ENCODE measurements at places on chromosomes 12 and 14.

DNA sequence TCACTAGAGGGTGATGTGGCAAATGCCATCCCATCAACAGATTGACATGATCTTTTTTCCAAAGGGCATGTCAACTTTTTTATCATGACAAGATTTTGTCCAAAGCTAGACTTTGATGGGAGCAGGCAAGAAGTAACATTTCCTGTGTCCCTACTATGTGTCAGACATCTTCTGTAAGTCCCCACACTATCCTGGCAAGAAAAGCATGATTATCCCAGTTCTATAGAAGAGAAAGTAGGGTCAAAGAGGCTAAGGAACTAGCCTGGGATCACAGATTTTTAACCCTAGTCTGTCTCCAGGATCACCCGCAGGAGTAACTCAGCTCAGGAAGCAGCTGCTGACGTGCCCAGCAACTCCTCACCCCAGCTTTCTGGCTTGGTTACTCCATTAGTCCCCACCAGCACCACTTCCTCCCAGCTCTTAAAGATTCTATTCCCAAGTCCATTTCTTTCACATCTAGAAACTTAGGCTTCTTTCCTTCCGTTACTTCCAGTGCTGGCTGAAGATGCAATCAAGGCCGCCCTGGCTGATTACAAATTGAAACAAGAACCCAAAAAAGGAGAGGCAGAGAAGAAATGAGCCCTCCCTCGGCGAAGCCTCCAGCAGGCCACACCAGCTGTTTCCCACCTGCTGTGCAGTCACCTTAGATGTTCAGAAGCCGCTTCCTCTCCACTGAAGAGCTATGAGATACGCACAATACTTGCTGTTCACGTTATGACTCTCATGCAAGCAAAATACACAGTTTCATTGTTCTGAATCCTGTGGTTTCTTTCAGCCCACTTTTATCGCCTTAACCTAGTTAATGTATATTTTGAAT, 6.2 kb downstream of the ISCU start:
- DNase-seq: peak; percentile 30

DNA sequence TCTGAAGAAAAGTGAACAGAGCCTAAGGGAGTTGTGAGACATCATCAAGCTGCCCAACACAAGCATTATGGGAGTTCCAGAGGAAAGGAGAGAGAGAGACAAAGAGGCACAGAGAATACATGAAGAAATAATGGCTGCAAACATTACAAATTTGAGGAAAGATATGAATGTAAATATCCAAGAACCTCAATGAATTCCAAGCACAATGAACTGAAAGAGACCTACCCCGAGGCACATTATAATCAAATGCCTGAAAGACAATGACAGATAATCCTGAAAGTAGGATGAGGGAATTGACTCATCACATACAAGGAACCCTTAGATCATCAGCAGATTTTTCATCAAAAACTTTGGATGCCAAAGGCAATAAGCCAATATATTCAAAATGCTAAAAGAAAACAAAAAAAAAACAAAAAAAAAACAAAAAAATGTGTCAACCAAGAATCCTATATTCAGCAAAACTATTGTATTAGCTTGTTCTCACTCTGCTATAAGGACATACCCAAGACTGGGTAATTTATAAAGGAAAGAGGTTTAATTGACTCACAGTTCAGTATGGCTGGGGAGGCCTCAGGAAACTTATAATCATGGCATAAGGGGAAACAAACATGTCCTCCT, 37.8 kb downstream of the BCL2L14 start:
- DNase-seq: no peak

- DNase-seq: no peak
These were observed 12.3 kb downstream of the SH2B3 start for GRCh38 chr12:111417784-111418593.

DNA sequence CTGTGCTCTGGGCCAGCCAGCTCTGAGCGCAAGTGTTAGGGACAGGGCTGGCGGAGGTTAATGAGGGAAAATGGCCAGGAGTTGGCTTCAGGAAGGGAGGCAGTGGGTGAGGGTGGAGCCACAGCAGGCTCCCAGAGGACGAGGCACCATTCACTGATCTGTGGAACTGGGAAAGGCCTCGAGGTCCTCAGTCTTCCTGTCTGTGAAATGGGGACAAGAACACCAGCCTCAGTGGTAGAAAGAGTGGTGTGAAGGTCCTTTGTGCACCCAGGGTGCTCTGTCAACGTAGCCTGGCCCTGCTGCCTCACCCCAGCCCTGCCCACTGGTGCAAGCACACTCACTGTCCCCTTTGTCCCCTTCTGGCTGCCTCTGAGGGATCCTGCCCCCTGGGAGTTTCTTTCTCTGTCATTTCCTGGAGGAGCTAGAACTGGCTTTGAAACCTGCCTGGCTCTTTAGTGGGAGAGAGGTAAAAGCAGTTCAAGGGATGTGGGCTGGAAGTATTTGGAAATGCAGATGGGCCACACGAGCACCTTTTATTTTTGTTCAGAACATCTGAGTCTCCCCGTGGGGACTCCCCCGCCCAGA, 25.0 kb downstream of the SYNDIG1L start:
- no peak for DNase-seq

- no peak for DNase-seq
These were observed 249.2 kb upstream of the PWP1 start for GRCh38 chr12:107436376-107436775.

DNA sequence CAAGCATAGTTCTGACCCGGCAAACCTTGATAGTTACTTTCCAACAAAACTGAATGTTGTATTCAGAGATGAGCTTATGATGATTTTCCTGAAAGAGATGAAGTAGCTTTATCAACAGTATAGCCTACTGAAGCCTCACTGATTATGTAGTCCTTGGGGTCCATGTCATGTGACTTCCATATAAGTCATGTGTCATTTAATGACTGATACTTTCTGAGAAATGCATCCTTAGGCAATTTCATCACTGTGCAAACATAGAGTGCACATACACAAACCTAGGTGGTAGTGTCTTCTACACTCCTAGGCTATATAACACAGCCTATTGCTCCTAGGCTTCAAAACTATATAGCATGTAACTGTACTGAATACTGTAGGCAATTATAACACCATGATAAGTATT, 28.5 kb upstream of the TUBA1C start:
- DNase-seq: no peak

DNA sequence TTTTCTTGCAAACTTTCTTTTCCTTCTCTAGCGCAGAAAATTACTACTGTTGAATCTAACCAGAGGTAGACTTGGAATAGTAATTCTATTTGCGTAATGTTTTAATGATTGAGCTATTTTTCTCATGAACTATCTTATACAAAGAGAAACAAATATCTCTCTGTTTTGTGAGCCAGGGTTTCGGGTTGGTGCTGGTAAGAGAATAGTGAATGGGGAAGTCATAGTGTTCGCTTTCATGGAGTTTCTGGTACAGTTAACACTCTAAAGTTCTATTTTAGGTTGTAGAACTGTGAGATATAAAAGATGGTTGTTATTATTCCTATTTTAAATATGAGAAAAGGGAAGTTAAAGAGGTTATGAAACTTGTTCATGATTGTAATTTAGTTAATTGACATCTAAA, 6.6 kb downstream of the CLEC1B start:
- DNase-seq: no peak

DNA sequence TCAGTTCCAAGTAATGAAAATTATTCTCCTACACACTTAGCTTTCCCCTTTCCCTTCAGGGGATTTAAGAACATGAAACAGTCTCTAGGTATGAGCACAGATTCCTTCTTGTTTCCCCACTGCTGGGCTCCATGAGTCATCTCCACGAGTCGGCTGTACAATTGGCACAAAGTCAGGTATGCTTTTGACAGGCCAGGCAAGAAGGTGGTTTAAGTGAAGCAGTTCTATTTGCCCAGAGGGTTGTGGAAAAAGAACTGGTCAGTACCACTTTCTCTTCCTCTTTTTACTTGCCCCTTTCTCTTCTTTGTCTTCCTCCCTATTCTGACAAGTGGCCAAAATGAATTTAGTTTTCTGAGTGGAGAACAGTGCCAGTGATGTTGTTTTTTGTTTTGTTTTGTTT, 16.3 kb downstream of the DYNC1H1 start:
- DNase-seq: no peak

GRCh38 chr12:32877601-32878459, 18.7 kb downstream of the PKP2 start:
- DNase-seq: peak; percentile 20

GRCh38 chr14:64444984-64445845, 20.1 kb upstream of the AKAP5 start:
- DNase-seq: no peak

DNA sequence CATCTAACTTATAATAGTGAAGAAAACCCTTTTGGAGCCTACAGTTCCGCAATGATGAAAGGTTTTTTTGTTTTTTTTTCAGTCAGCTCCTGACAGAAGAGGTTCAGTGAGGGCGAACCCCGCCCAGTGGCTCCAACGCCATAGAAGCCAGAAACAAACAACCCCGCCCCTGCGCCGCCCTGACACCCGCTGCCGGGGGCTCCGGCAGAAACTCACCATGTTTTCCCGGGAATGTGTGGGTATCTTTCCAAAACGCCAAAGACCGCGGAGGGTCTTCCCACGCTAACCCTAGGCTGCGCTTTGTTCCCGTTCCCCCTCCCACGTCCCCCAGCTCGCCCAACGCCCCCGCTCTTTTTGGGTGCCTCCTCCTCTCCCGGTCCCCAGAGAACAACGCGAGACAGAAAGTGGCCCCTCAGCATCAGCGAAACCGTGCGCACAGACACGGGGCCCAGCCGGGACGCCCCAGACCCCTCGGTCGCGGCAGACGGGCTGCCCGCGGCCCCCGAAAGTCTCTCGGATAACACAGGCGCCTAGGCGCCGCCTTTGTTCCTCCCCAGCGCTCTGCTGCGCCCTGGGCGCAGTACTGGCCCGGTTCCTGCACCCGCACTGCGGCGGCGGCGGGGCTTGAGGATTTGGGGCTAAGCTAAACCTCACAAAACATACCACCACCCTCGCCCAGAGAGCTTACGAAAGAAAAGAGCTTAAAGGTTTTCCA, 522 bp downstream of the TUBA1A start:
- no peak for DNase-seq

GRCh38 chr12:65294641-65295262, 16.3 kb downstream of the MSRB3 start:
- DNase-seq: no peak

- DNase-seq: no peak
These were observed 40.3 kb upstream of the ANKS1B start for GRCh38 chr12:100024974-100025555.

DNA sequence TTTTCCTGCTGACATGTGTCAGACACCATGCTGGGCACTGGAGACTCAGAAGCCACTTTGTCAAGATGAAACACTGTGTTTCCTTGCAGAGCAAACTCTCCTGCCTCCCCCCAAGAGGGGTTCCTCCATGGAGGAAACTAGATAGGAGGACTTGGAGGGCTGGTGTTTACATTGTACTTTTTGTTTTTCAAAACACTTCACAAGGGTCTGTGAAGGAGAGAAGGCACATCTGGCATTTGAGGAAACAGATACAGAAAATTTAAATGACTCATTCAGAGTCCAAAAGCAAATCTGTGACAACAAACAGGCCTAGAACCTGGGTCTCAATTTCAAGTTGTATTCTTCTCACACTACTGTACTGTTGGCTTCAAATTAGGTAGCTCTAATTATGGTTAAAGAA, 6.7 kb upstream of the CDKL1 start:
- DNase-seq: no peak

DNA sequence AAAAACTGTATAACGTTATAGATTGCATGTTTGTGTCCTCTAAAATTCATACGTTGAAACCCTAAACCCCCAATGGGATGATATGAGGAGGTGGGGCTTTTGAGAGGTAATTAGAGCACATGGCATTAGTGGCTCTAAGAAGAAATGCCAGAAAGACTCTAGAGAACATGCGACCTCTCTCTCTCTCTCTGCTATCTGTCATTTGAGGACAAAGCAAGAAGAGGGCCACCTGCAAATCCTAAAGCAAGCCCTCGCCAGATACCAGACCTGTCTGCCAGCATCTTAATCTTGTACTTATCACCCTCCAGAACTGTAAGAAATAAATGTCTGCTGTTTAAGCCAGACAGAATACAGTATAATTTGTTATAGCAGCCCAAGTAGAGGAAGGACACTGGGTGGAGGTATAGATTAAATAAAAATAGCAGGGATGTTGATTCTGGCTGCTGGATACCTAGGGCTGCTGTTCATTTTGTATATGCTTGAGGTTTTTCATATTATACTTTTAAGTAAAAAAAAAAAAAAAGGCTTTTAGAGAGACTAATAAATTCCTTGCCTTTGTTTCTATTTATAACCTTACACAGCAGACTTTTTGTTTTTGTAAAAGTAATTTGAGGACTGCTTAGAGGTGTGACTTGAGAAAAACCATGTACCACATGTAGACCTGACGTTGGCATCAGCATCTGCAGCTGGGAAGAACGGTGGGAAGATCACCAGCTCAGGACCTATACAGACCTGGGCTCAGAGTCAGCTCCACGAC, 26.9 kb downstream of the MOK start:
- no peak for DNase-seq

- no peak for DNase-seq
These were observed 3.6 kb downstream of the OTUB2 start for GRCh38 chr14:94029671-94030203.

DNA sequence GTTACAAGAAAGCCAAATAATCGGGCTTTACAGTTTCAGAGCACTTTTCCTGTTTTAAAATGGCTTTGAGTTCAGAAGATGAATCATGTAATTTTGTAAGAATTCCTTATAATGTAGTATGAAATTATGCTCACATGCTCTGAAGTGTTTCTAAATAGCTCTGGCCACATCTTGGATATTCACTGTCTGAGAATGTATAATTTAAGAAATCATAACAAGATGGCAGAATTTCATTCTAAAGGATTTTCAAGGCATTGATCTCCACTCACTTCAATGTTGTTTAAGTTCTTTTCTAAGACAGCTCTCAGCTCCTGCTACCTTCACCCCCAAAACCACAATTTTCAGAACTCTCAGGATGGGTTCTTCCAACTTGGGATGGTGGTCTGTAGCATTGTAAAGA, 180.1 kb downstream of the DACT1 start:
- no peak for DNase-seq

GRCh38 chr14:104792101-104792884, 3.3 kb downstream of the AKT1 start:
- no peak for DNase-seq

GRCh38 chr14:86799244-86799647, 1193.7 kb downstream of the GALC start:
- no peak for DNase-seq

DNA sequence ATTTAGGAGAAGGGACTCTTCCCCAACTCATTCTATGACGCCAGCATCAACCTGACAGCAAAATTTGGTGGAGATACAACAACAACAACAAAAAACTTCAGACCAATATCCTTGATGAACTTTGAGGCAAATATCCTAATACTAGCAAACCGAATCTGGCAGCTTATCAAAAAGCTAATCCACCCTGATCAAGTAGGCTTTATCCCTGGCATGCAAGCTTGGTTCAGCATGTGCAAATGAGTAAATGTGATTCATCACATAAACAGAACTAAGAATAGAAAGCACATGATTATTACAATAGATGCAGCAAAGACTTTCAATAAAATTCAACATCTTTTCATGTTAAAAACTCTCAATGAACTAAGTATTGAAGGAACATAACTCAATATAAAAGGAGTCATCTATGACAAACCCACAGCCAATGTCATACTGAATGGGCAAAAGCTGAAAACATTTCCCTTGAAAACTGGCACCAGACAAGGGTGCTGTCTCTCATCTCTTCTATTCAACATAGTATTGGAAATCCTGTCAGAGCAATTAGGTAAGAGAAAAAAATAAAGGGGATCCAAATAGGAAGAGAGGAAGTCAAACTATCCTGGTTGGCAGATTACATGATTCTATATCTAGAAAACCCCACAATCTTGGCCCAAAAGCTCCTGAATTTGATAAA, 233.3 kb downstream of the CCDC59 start:
- DNase-seq: no peak

Data from NCI-H1092 (cell line).